ENCODE measurements at places on chromosomes 5 and 9.

- DNase-seq, result no peak
Measured at GRCh38 chr5:149640350-149640999, 59.2 kb downstream of the ARHGEF37 start.

DNA sequence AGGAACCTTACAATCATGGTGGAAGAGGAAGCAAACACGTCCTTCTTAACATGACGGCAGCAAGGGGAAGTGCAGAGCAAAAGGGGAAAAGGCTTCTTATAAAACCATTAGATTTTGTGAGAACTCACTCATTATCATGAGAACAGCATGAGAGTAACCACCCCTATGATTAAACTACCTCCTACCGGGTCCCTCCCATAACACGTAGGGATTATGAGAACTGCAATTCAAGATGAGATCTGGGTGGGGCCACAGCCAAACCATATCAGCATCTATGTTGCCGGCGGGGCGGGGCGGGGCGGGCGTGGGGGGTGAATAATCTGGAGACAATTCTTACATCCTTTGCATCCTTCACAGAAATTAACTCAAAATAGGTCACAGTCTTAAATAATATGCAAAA is 58.8 kb upstream of the GFPT2 start:
- DNase-seq, result no peak

DNA sequence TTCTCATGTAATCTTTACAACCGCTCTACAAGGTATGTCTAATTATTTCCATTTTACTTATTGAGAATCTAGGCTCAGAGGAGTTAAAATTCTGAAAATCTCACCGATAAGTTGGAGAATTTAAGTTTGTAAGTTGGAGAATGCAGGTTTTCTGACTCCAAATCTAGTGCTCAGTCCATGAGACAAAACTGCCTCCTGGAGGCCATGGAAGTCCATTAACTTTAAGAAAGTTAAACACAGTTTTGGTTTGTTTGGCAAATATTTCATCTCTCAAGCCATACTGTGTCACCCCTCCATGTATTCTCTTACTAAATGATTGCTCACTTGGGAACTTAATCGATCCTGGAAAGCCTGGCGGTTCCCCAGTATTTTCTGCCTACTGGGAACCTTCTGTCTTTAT is 52.6 kb downstream of the INIP start:
- DNase-seq, result no peak

DNA sequence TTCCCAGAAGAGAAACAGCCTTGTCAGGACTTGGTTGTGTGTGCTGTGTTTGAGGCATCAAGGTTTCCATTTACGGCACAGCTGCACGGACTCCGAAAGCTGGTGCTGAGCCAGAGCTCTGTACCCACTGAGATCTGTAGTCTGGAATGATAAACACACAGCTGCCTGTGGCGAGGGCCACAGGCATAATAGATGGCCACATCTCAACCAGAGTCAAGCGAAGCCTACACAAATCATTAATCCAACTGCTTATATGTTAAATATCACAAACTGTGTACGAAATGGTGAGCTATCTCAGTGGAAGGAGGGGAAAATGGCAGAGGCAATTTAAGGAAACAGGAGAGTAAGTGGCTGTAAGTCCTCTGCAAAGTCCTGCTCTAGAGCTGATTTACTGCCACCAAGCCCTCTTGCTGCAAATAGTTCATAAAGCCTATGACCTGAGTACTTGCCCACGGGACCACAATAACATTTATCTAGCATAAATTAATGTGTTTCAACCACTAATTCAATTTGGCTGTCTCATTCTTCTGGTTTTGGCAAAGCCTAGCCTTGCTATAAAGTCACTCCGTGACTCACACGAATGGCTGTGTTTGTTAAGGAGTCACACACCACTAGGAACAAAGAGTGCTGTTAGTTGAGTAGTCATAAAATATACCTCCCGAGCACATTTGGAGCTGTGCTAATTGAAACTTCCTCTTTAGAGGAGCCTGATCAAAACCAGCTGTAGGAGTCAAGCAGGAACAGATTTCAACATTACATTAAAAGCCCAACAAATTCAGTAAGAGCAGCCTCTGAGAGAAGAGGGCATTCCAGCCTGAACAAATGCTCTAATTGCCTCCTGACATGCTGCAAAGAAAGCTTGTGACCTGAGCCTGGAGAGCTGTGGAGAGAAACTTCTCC is 738.6 kb upstream of the ZNF608 start:
- no peak for DNase-seq
